ENCODE measurements at places on chromosomes 2 and 18. TPM values are rescaled to one million over a fixed set of nuclear protein-coding genes. Genes with fewer than 3 reads are reported as not detected.

GRCh38 chr2:229728370-229728769 is 14.0 kb upstream of the DNER start:
- no peak for DNase-seq

GRCh38 chr2:130915149-130915548 is 78.4 kb downstream of the ARHGEF4 start:
- no peak for DNase-seq

DNA sequence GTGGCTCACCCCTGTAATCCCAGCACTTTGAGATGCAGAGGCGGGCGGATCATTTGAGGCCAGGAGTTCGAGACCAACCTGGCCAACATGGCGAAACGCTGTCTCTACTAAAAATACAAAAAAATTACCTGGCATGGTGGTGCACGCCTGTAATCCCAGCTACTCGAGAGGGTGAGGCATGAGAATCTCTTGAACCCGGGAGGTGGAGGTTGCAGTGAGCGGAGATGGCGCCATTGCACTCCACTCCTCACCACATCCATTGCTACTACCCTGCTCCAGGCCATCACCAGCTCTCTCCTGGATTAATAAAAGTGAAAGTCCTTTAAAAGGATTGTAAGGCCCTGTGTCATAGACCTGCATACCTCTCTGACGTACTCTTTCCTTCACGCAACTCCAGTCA is 1.2 kb downstream of the RMP24 start:
- DNase-seq, result no peak

- DNase-seq, result no peak
These were observed 266.3 kb upstream of the LYPD1 start for GRCh38 chr2:132936261-132936660.

DNA sequence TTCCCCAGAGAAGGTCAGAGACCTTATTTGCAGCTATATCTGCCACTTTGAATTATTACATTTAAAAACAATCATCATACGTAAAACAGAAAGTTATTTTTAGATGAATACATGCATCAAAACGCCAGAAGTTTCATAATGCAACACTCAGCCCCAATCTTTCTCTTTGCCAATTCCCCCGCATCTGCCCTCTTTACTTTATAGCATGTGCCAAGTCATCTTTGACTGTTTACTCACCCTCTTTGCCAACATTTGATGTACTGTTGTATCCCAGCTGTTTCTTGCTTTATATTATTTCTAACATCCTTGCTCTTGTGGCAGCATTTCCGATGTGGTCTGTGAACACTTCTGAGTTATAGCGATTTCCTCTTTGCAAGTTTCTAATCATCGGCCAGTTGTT is 86.2 kb downstream of the CRIM1 start:
- no peak for DNase-seq

GCKR gene
- 0.40 TPM for total RNA-seq
